ENCODE measurements at places on chromosomes 16 and 17.

- no peak for DNase-seq
These were observed 467.1 kb downstream of the SOX9 start for GRCh38 chr17:72587773-72588511.

- no peak for DNase-seq
These were observed 12.1 kb downstream of the CA5A start for GRCh38 chr16:87924041-87924810.

GRCh38 chr17:58088624-58089023 lies 5.4 kb downstream of the DYNLL2 start:
- no peak for DNase-seq

GRCh38 chr17:68097161-68097805 lies 61.7 kb downstream of the KPNA2 start:
- DNase-seq: no peak

- DNase-seq: no peak
These were observed 229.9 kb upstream of the CIBAR2 start for GRCh38 chr16:85341972-85342695.

DNA sequence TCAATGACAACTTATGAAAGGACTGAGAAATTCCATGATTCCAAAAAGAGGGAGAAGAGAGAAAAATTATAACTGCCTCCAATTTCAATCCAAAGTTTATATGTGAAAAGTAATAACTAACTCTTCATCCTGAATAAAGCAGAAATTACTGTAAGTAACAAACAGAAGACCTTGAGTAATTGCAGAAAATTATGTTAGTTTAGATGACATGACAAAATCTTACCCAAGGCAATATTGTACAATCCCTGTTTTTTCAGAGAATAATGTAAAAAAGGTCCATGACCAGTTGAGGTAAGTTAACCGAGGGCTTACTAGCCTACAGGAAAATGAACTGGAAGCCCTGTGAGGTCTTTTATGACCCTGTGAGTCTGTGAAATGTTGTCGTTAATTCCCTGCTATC lies 949.5 kb upstream of the SOX9 start:
- DNase-seq: no peak

DNA sequence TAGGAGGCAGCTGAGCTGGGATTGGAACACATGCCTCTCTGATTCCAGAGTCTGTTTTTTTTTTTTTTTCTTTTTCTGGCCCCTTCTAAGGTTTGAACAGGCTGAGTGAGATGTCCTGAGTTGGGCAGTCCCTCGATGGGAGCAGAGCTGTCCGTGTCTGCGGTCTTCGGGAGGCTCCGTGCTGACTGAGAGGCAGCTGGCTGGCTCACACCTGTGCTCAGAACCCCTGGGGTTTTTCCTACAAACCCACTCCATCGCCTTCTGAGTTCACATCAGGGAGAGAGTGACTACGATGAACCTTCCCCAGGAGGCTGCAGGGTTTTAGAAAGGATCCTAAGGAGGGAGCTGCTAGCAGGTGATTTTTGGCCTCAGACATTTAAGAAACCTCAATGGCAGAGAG lies 92.5 kb downstream of the IRF8 start:
- DNase-seq: no peak

GRCh38 chr16:78288888-78289287 lies 189.4 kb downstream of the WWOX start:
- no peak for DNase-seq

Data from stimulated activated CD8-positive, alpha-beta memory T cell treated with anti-CD3 and anti-CD28 coated beads, Interleukin-7, amount 100 ng/mL, for 48 hours (primary cell).